ENCODE measurements at places on chromosomes 12 and 14.

- DNase-seq = no peak
Observed at GRCh38 chr12:113802000-113802749, 163.9 kb downstream of the RBM19 start.

GRCh38 chr12:4943067-4943937, 33.6 kb downstream of the KCNA1 start:
- no peak for DNase-seq

- DNase-seq = no peak
Observed at GRCh38 chr12:123984903-123985302, 11.9 kb downstream of the ZNF664 start.

DNA sequence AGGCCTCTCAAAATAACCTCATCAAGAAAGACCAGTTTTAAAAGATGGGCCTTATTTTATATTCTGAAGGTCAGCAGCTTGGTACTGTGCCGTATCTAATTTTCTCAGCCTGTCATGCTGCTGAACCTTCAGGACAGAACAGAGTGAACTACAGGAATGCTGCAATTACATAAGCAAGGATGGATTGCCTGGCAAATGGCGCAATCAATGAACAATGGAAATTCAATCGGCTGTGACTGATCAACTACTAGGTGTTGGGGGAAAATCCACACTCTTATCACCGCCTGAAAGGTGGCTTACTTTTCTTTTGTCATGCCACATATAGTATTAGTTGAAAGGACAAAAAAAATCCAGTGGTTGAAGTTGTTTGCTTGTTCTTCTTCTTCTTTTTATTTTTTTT, 8.5 kb downstream of the ACSS3 start:
- DNase-seq = no peak

DNA sequence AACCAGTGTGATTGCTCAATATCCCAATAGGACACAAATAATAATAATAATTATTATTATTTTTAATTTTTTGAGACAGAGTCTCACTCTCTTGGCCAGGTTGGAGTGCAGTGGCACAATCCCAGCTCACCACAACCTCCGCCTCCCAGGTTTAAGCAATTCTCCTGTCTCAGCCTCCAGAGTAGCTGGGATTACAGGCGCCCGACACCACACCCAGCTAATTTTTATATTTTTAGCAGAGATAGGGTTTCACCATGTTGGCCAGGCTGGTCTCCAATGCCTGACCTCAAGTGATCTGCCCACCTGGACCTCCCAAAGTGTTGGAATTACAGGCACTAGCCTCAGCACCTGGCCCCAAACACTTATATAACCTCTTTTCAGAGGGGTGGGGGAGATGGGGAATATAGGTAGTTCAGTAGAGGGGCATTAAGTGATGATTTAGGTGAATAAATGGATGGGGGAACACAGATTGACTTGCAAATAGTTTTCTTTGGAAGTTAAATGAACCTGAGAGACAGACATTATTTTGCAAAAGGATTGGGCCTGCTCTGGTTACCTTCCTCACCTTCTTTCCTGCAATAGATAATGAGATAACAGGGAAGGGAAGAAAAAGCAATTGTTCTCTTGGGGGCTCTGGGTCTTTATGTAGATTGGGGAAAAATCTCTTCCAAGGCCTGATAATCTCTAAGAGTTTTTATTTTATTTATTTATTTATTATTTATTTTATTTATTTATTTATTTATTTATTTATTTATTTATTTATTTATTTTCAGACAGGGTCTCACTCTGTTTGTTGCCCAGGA, 57.7 kb downstream of the RESF1 start:
- DNase-seq = no peak

- no peak for DNase-seq
Observed at GRCh38 chr12:132000286-132000872, 50.6 kb downstream of the EP400 start.

DNA sequence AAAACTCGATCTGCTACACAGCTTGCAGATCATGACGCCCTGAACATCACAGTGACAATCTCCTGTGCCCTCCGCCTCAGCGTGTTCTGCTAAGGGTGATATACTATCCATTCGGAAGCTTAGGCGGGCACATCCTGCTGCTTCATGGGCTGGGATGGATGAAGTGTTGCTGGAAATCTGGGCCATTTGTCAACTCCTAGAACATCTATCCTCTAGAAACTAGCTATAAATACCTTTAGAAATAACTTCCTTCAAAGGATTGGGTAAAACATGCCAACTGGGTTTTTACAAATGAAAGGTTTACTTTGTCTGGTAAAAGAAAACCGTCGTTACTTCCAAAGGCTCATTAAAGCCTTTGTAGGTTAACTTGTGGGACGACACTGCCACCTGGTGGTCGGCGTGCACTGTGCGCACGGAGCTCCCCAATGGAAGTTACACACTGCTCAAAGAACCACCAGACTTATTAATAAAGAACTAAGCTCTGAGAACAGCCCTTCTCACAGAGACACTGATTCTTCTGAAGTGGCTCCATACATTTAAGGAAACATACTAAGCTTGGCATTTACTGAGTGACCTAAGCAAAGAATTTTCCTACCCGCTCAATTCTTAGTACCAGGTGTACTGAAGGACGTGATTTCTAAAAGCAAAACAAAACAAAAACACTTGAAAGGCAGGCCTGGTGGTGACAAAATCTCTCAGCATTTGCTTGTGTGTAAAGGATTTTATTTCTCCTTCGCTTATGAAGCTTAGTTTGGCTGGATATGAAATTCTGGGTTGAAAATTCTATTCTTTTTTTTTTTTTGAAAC, 21.6 kb upstream of the CACNA2D4 start:
- DNase-seq = peak; percentile 83

DNA sequence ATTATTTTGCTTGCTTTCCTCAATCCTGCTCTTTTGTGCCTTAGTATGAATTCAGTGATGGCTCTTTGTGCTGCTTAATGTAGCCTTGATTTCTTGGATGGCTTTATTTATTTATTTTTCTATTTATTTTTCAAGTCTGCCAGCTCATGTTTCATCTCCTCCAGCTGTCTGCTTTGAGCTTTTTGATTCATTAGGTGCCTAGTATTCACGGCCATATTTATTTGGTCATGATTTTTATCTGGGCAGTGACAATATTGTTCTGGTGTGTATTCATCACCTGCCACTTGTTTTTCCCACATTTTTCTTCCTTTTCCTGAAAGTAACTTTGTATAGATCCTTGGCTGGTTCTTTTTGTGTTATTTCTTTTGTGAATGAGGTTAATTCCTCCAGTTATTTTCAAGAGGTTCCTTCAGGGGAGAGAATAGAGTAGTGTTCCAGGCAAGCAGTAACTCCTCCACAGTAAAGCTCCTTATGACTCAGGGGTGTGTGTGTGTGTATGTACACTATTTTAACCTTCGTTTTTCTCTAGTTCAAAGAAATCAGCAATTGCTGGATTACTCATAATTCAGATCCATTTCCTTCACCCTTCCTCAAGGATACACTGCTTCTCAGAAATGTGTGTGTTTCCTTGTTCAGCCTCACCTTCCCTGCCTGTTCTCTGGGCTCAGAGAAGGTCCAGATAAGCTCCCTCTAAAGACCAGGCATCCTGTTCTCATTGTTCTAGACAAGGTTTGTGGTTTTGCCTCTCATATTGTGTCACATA, 51.6 kb upstream of the PMCH start:
- no peak for DNase-seq

GRCh38 chr14:106652494-106652893, 1126.1 kb downstream of the TMEM121 start:
- no peak for DNase-seq

GRCh38 chr12:52380271-52380694, 5.2 kb downstream of the KRT84 start:
- no peak for DNase-seq

DNA sequence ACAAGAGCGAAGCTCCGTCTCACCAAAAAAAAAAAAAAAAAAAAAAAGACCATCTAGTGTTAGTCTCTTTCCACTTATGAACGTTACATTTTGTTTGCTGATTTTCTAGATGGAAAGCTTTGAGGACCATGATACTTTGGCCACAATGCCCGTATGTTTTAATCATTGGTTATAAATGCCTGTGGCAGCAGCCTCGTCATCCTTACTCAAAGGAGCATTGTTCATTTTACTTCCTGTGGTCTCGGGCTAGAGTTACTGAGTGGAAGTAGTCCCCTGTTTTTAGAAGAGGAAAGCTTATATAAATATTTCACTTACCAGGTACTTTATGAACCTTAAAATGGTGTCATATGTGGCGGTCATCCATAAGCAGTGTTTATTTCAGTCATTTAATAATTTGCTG, 359.9 kb downstream of the AEBP2 start:
- no peak for DNase-seq

DNA sequence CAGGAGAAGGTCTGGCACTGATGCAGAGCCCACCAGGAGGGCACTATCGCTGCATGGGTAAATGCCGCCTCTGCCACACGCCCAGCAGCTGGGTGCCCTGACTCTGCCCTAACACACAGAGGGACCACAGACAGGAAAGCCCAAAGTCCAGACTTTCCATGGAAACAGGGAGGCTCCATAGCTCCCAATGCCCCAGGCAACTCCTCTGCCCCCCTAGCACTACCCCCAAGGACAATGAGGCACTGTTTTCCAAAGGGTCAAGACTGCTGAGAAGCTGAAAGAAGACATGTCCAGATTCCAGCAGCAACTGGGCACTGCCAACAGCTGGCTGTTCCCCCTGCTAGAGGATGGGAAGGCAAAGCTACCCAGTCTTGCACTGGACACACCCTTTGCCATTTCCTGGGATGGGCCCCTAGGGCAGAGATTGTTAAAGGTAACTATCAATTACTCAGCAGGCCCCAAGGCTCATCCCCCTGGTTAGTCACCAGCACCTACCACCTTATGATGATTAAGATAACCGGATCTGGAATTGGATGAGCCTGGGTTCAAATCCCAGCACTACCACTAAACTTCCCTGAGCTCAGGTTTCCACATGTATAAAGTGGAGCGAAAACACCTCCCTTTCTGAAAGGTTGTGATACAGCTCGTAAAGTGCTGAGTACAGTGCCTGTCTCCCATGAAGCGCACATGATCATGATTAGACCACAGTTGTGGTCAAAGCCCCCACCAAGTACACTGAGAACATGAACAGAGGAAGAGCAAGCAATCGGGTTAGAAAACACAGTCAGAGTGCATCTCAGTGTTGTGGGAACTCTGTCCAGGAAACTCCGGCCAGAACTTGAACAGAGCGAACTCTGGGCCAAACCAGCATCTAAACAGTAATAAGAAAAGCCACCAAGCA, 3.3 kb downstream of the PXN start:
- no peak for DNase-seq

GRCh38 chr14:88241810-88242209, 81.3 kb downstream of the KCNK10 start:
- DNase-seq = no peak

Measured in activated B cell treated with CpG ODN at 0.5 μM for 24 hours (primary cell).